ENCODE measurements at places on chromosomes 6 and 20. TPM values are rescaled to one million over a fixed set of nuclear protein-coding genes. Genes with fewer than 3 reads are reported as not detected.

The LRRC1 gene
- total RNA-seq, result 22.7 TPM

The TREML4 gene
- total RNA-seq, result not detected

The CALHM6 gene
- 9.5 TPM for total RNA-seq

The NNAT gene
- total RNA-seq, result 31.4 TPM

The MCHR2 gene
- total RNA-seq, result 0.48 TPM

The RSPO3 gene
- 4.9 TPM for total RNA-seq

The KIFC1 gene
- 7.5 TPM for total RNA-seq

The CST8 gene
- not detected for total RNA-seq

The SLC22A23 gene
- 6.6 TPM for total RNA-seq

The HELZ2 gene
- total RNA-seq, result 19.9 TPM

The DIDO1 gene
- total RNA-seq, result 50.1 TPM

The RNF182 gene
- total RNA-seq, result 0.90 TPM

The FOXQ1 gene
- 10.8 TPM for total RNA-seq

The ACSS1 gene
- 11.1 TPM for total RNA-seq
